ENCODE measurements at places on chromosomes 16 and 17. TPM values are rescaled to one million over a fixed set of nuclear protein-coding genes. Genes with fewer than 3 reads are reported as not detected.

Gene DUS2
- total RNA-seq: 31.3 TPM

Gene ZPBP2
- 0.74 TPM for total RNA-seq

GRCh38 chr16:84746875-84747274 is 47.1 kb downstream of the USP10 start:
- peaks cover 12% of the 10 kb centered on the region for H3K4me1 ChIP-seq
- H3K4me3 ChIP-seq: no peak overlapping the region
- DNase-seq: no peak
- H3K36me3 ChIP-seq: peaks cover 22% of the 10 kb centered on the region
- no peak overlapping the region for H3K27ac ChIP-seq
- no peaks in the 10 kb centered on the region for H3K27me3 ChIP-seq

Gene KRTAP4-3
- total RNA-seq: not detected
